ENCODE measurements at places on chromosomes 5 and 9.

GRCh38 chr5:84688566-84688965 lies 303.9 kb upstream of the EDIL3 start:
- DNase-seq = no peak

- DNase-seq = no peak
Observed at GRCh38 chr5:135604056-135604455, 25.3 kb upstream of the CXCL14 start.

DNA sequence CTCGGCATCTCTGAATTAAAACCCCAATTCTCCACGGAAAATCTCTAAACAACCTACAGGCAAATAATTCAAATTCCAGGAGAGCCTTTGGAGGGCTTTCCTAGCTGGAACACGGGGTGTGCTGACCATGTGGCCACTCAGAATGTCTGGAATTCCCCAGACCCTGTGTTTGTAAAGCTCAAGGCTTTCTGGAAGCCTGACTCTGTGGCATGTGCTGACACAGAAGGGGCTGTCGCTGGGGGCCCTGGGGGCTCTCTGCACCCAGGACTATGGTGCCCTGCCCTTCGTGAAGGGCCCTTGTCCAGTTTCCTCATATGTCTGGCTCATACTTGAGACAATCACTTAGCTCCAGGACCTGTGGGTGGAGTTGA lies 29.0 kb upstream of the BOD1 start:
- no peak for DNase-seq

DNA sequence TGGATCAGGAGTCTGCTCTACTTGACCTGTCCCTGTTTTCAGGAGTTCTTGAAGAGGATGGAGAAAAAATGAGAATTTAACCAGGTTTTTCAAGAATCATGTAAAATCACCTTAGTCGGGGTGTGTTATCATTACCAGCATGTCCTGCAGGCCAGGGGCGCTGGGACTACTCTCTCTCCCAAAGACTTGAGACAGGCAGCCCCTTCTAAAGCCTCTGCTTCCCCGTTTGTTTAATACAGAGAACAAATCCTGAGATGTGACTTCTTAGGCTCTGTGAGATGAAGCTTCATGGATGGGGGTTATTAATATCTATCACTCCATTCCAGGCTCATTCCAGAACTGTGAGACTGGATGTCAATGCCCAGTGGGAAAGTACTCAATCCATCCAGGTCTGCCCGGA lies 3.0 kb downstream of the PAX5 start:
- no peak for DNase-seq

DNA sequence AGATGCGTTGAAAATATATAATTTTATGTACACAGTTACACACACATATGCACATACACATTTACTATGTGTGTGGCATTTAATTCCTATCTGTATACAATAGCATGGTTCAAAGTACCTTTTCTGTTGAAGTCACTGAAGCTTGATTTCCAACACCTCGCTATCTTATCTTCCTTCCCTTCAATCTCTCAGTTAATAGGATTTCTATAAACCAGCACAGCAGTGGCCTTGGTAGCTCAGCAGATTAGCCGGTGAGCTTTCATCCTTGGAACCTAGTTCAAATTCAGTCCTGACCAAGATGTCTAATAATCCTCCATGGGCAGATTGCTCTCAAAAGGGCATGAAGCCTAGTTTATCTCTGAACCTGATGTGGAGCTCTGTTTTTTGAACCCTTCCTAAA lies 2389.5 kb downstream of the MAT2B start:
- DNase-seq = no peak

- DNase-seq = no peak
Observed at GRCh38 chr9:31582561-31582960, 801.9 kb upstream of the ACO1 start.

GRCh38 chr9:98708933-98709911 lies at the start of gene GABBR2:
GABBR2 (minus strand) TSS chr9:98708935; CDS start chr9:98708737, 198 bp downstream.
- DNase-seq = no peak

DNA sequence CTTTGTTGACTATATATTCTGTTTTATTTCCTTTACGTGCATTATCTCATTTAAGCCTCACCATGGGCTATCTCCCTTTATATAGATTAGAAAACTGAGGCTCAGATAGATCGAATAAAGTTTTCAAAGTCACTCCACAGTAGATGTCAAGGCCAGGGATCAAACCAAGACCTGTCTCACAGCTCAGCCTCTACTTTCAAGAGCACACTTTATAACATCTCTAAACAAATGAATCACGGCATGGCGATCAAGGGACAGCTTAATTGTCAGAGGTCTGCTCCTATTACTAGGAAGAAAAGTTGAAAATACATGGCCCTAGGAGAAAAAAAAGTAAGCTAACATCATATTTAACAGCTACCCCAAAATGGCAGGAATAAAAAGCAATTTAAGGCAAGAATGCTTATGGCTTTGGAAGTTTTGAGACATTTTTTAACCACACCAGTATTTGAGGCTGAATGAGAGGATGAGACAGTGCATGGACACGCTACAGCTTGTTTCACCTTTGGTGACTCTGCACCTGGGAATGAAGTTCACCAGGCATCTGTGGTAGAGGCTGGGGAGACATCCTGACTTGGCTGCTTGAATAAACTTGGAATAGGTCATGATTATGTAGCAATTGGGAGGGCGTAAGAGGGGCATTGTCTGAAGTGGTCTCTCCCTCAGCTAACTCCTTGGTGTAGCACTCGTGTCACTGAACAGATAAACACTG lies 486.8 kb upstream of the WWC1 start:
- DNase-seq = no peak

- DNase-seq = peak; percentile 57
Observed at GRCh38 chr5:1561402-1561929, 37.7 kb upstream of the LPCAT1 start.

DNA sequence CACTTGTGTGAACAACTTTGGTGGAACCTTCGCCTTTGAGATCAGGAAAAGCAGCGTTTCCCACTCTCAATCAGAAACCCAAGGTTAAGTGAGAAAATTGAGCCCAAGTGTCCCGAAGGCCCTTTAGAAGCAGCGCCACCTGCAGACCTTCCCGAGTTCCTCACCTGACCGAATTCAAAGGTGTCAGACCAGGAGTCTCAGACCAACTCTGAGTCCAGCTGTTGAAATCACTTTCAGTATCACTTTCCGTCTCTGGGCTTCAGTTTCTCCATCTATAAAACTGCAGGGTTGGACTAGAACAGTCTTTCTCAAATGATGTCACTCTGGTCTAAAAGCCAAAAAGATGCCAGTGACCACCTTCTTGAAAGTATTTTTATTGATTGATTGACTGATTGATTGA lies 31.7 kb upstream of the GRHPR start:
- no peak for DNase-seq

- no peak for DNase-seq
Observed at GRCh38 chr5:141623186-141623585, 4.4 kb upstream of the DIAPH1 start.

- DNase-seq = no peak
Observed at GRCh38 chr9:131310833-131311554, 21.5 kb downstream of the PLPP7 start.

DNA sequence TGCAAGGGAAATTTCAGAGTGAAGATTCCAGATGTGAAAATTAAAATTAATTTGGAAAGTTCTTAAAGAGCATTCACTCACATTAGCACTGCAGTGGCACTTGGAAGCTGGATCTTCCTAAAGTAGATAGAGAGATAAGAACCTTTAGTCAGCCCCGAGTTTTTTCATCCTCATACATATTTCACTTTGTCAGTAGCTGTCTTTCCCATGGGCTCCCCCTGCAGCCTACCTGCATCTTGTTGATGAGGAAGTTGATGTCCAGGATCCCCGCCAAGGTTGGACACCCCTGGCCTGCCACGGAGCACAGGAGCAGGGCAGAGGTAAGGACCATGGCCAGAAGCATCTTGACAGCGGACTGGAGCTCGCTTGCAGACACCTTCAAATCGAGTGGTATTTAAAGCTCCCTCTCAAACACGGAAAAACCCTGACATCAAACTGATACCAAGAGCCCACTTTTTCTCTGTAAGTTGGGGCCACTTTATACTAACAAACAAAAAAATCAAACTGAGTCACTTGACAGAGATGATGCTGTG lies at the start of gene IL9:
Gene IL9 (minus strand): TSS at position 368 of the 533 bp plus-strand sequence. CDS start 25 bp downstream, at position 343.
- DNase-seq = no peak

DNA sequence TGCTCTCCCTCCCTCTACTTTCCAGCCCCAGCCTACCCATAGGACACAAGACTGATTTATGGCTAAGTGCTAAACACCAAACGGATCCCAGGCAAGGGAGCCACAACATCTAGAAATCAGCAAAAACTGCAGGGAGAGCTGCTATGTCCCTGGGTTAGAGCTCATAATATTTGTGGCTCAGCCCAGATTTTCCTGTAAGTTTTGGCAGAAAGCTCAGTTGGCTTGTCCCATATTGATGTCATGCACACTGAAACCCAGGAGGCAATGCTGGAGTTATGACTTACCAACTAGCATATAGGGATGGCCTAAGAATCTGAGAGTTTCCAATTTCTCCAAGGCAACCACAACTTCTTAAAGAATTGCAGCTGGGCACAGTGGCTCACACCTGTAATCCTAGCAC lies 44.7 kb upstream of the MYOT start:
- no peak for DNase-seq

- no peak for DNase-seq
Observed at GRCh38 chr9:73093016-73093739, 58.5 kb upstream of the ANXA1 start.

DNA sequence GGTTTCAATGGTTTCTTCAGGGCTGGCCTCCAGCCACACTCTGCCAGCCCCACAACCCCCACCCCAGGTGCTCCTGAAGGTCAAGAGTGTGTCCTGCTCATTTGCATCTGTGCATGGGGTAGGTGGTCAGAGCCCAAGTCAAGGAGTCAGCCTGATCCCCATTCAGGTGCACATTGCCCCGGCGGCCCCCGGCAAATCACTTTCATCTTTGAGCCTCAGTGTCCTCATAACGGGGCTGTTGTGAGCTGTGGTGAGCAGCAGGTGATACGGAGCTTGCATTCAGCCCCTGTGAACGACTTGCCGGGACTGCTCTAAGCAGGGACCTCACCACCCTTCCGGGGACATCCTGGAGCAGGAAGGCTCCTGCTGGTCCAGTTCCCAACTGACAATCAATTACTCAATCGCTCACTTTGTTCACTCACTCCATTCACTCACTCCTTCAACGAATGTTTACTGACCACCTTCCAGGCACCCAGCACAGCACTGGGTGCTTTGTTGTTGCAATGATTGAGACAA lies 93.2 kb upstream of the CPEB4 start:
- DNase-seq = no peak

DNA sequence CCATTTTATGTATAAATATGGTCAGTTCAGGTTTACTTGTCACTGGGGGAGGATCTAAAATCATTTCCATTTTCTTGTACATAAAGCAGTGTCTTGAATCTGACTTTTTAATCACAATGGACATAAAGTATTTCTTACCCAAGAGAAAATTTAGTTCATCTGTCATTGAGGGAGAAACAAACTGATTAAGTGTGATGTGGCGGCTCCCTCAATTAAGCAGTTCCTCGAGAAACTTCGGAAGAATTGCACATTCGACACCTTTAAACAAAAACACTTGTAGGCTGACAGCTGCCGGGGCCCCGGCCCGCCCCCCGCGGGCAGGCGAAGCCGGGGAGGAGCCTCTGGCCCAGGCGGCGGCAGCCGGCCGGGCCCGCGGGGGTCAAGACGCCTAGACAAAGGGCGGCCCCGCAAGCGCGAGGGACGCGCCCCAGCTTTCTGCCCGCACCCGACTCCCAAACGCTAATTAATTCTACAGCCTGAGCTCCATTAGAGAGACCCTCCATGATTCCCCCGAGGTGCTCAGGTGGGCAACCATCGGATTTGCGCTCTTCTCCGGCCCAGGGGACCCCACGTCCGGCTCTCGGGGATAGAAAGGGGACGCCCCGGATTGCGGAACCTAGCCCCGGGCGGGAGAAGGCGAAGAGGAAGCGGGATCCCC lies 750 bp downstream of the TRIM36 start:
- DNase-seq = peak; percentile 82

DNA sequence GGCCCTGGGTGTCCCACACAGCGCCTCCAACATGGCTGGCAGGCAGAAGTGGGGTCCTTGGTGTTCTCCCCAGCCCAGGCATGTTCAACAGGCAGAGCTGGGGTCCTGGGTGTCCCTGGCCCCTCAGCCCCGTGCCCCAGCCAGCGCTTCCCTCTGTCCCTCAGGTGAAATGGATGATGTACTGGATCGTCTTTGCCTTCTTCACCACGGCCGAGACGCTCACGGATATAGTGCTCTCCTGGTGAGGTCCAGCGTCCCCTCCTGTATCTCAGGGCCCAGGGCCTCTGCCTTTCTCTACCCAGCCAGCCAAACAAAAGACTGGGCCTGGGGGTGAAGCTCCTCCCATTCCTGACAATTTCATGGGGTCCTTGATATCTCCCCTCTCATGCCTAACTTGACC lies 2.4 kb downstream of the REEP2 start:
- no peak for DNase-seq

DNA sequence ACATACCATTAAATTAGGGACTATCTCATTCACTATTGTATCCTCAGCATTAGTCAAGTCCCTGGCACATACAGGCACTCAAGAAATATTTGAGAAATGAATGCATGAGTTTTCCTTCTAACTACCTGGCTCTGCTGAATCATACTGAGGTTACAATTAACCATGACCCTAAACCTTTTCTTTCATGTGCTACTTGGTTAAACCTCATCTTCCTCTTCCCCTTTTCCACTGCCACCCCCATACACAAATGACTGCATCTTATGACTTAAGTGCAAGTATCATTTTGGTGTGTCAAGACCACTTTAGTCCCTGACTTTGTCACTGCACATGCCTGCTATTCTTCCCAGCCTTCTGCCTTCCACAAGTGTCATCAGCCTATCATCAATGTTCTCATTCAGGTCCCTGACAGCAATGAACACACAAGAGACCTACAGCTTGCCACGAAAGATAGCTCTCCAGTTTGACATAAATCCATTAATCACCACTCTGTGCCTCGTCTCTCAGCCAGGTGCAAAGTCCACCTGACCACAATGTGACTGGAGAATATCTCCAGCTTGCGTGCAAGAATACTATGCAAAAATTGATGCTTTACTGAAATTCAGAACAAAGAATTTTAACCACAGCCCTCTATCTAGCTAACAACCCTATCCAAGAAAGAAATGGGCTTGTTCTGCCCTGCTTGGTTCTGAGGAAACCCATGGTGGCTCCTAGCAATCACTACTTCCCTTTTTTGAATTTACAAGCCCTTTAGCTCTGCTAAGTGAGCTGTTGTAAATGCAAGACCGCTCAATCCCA lies 74.5 kb downstream of the MAPKAP1 start:
- DNase-seq = no peak

- no peak for DNase-seq
Observed at GRCh38 chr5:115202952-115203351, 33.2 kb upstream of the TRIM36 start.

- no peak for DNase-seq
Observed at GRCh38 chr9:15086778-15087324, 176.6 kb upstream of the FREM1 start.

DNA sequence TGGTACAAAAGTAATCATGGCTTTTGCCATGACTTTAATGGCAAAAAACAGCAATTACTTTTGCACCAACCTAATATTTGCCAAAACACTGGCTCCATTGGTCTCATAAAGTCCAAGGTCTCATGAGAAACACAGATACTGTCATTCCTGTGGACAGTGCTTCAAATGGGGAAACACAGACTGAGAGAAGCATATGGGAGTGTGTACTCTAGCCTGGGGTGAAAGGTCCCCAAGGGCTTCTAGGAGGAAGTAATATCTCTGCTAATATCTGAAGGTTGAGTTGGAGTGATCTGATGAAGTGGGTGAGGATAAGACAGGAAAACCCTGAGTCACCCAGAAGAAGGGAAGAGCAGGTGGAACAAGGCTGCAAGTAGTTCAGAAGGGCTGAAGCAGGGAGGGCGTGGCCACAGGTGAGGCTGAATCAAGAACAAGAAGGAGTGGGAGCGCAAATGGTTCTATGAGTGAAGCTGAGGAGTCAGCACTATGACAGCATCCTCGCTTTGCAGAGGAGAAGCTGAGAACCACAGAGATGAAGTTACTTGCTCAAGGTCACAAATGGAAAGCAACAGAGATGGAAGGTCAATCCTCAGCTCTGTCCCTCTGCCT lies 164.1 kb downstream of the ASTN2 start:
- DNase-seq = no peak
